ENCODE measurements at places on chromosomes 6 and 20.
A peak's percentile ranks its signal among the peaks of the same experiment; 100 is the strongest.

- DNase-seq: no peak
Measured at GRCh38 chr6:170253226-170253909, 37.5 kb downstream of the DLL1 start.

- DNase-seq: no peak
Measured at GRCh38 chr6:156146891-156147290, 630.3 kb upstream of the ARID1B start.

DNA sequence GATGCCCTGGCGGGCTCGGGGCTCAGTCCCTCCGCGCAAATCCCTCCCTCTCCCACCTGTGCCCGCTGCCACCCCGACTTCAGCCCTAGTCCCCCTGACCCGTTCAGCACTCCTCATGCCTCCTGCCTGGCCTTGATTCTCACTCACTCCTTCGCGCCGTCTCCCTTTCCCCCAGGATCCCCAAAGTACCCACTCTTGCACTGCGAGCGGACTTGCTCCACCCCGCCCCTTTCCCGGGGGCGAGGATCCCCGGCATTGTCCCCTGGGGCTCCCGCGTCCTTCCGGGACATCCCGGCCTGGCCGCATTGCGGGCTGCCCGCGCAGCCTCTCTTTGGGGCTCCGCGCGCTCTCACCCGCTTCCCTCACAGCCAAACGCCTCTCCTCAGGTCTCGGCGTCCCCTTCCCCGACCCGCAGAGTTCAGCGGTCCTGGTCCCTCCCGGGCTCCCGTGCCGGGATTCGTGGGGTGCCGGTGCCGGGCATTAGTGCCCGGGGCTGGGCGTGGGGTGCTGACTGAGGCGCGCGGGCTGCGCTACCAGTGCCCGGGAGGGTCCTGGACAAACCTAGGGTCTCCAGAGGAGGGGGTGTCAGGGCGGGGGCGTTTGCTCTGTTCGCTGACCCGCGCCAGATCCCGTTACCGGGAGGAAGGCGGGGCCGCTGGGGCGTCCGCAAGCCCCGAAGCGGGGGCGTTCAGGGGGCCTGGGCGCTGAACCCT is 45.5 kb upstream of the SUPT3H start:
- DNase-seq: peak; percentile 26

- DNase-seq: no peak
Measured at GRCh38 chr6:9711365-9711764, 703.5 kb downstream of the TFAP2A start.

- no peak for DNase-seq
Measured at GRCh38 chr6:51843456-51844056, 243.9 kb downstream of the PKHD1 start.

GRCh38 chr6:159790956-159791598 is 810 bp downstream of the MRPL18 start:
- DNase-seq: peak; percentile 26

DNA sequence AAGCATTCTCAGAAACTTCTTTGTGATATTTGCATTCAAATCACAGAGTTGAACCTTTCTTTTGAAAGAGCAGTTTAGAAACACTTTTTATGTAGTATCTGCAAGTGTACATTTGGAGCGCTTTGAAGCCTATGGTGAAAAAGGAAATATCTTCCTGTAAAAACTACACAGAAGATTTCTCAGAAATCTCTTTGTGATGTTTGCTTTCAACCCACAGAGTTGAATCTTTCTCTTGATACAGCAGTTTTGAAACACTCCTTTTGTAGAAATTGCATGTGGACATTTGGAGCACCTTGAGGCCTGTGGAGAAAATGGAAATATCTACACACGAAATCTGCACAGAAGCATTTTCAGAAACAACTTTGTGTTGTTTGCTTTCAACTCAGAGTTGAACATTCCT is 612.3 kb upstream of the ZNF337 start:
- DNase-seq: no peak

GRCh38 chr6:168372889-168373288 is 53.3 kb upstream of the DACT2 start:
- DNase-seq: no peak

DNA sequence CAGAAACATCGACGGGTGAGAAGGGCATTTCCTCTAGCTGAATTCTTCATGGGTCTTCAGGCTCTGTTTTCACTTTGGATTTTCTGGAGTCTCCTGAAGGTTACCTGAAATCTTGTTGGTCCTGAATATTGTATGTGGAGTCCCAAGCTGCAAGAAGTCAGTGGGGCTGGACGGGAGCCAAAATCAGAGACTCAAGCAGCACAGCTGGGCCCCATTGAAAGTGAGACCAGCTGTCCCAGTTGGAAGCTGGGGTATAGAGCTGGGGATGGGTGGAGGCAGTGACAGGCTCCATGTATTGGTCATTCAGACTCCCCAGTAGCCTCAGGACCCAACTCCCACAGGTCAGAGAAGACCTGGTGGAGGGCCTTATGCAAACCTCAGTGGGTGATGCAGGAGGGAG is 111.3 kb upstream of the MLN start:
- no peak for DNase-seq

DNA sequence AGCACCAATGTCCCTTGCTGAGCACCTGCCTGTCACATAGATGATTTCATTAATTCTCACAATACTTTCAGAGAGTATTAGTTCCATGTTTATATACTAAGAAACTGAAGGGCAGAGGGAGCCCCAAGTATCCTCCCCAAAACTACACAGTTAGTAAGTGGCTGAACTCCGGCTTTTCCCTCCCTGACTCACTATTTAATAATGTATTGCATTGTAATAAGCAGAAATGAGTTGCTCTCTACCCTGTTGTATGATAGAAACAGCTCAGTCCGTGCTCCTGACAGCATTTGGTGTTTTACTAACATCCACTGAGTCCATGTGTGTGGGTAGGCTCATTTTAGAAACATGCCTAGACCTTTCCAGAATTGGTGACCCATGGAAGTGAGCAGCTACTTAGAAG is 76.8 kb downstream of the OLIG3 start:
- no peak for DNase-seq

DNA sequence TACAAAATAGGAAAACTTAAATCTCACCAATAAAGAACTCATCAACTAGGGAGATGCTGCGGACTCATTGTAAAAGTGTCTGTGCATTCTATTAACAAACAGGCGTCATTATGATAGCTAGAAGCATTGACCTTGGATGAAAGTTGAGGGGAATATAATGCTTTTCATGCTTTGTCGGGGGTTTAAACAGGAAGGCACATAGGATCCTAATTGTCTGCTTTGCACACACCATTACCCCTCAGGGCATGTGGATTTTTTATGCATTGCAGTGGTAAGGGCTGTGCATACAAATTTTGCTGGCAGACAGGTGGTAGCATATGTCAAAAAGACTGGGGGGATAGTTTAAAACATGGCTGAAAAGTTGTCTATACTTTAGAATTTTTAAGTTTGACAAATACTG is 447.9 kb upstream of the PLCB4 start:
- DNase-seq: no peak

DNA sequence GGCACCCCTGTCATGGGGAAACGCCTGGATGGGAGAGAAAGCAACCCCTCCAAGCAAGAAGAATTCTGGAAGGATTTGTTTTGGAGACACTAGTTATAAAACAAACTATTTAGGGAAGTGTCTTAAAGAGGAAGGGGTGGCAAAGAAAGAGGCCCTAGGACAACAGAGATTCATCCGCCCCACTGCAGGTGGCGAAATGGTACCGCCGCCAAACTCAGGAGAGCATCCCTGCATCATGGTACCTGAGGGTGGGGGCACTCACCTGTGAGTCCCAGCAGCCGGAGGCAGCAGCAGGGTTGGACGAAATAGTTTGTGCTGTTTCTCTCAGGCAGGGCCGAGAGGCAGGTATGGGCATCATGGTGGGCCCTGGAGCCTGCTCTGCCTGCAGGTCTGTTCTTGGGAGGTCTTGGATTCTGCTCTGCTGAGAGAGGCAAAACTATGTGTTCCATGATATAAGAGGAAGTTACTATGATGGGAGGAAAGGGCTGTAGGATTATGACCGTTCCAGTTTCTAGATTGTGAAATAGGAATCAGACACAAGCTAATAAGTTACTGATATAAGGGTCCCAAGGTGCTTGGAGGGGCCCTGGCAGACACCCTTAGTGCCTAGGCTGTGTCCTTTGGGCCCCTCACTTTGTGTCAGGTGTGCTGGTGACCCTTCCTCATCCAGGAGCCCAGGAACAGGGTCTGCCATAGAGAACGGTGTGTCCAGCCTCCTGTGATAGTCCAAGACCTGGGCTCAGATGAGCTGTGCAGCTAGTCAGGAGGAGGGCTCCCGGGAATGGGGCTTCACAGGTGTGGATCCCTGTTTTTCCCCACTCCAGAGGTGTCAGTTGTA is 20.4 kb downstream of the SIRPD start:
- DNase-seq: no peak

GRCh38 chr20:57794600-57795341 is 85.0 kb upstream of the PMEPA1 start:
- DNase-seq: no peak

- DNase-seq: no peak
Measured at GRCh38 chr20:588932-589672, 21.0 kb downstream of the TCF15 start.

GRCh38 chr6:169048185-169048864 is 205.3 kb downstream of the THBS2 start:
- no peak for DNase-seq

DNA sequence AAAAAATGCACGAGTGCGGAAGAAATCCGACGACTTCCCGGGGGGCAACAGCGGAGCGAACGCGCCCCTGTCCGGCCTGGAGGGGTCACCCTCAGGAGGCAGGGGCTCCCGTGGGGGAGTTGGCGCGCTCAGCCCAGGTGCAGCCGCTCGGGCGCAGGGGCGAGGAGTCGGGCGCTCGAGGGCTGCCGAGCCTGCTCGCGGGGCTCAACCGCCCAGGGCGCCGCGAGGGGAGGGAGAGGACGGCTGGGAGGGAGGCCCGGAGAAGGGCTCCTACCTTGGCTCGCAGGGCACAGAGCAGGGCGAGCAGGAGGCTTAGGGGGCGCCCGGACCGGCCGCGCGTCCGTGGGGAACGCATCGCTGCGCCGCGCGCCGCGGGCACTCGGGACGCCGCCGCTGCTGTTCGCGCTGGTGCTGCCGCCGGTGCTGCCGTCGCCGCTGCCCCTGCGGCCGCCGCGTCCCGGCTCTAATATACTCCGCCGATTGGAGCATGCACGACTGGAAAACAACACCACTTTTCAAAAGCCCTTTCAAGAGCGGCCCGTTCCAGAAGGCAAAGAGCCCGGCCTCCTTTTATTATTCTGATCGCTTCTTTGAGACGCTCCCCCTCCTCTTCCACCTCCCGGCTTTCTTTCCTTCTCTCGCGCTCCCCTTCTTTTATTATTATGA is 490 bp downstream of the JAG1 start:
- no peak for DNase-seq

GRCh38 chr6:169998457-169998856 is 247.0 kb downstream of the ERMARD start:
- no peak for DNase-seq

DNA sequence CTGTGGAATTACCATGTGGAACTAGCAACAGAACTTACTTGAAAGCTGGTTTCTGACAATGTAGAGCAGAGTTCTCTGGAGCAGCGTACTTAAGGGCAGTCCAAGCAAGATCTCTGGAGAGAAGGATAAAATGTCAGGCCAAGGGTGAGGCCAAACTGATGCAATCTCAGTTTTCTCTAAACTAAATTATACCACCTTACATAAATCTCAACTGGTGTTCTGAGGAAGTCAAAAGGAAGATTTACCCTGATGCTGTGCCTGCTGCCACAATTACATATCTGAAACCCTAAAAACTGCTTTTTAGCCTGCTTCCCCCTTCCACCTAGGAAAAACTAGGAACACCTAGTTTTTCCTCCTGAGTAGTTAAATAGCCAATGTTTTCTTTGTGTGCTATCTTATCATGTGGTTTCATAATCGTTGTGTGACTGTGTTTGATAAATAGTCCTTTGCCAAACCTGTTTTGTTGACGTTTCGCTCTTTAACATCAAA is 28.1 kb downstream of the NCOA7 start:
- no peak for DNase-seq

DNA sequence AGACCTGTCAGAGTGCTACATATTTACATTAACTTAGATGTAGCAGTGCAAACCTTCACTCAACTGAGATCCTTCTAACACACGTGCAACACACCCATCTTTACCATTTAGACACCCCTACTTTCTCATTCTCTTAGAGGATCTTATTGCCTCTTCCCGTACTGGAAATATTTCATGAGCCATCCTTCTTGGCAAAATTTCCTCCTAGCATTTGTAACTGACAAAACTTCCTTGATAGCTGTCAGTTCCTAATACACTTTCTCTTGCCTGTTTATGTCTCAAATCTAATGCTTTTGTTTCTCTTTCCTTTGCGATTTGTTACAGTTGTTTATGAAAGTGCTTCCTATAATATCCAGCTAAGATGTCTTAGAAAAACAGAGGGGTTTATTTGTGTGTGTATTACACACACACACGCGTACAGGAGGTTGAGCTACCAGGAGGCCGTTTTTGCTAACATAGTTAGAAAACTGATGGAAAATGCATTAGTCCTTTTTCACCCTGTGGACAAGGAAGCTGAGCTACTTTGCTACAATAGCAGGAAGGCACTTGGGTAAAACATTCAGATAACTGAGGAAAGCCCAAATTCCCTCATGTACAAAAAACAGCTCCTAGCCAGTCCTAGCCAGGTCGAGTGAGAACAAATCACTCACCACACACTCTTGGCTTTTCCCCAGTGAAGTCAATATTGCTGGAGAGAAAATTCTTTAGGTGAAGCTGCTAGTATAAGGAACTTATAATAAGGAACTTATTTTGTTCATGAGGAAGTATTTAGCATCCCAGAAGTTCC is 153.6 kb downstream of the NFATC2 start:
- no peak for DNase-seq

GRCh38 chr20:50344232-50345071 is 153.8 kb downstream of the CEBPB start:
- DNase-seq: no peak

GRCh38 chr6:1317302-1317815 is 5.5 kb downstream of the FOXQ1 start:
- DNase-seq: no peak

GRCh38 chr6:142868917-142869316 is 76.1 kb downstream of the HIVEP2 start:
- DNase-seq: no peak

DNA sequence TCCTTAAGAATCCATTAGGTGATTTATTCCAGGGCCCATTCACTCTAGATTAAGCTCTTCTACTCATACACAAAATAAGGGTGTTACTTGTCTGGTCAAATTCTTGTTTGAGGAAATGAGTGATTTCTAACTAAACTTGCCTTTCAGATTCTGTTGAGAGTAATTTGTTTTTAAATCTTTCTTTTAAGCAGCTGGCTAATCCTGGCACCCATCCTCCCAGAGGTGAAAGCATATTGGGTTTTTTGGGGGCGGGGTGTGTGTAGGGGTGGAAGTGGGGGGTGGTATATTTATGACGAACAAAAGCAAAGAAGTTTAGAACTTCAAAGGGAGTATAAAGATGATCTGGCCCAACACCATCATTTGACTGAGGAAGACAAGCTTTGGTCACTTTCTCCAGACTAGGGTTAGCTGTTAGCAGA is 94.7 kb downstream of the RTN4IP1 start:
- DNase-seq: no peak

DNA sequence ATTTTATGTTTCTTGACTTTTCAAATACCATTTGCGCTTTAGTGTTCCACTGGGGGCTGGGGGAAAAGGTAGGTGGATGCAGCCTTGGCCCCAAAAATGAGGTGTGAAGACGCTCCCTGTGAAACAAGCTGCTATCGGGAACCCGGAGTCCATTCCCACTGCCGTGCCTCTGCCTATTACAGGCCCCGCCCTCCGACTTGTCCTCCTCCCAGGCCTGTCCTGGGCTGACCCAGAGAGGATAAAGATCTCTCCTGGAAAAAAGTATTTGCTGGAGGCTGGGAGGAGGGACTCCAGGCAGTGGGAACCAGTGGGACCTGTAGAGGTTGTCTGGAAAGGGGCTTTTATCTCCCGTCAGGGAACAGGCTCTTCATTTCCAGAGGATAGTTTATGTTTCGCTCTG is 215.0 kb downstream of the SLC24A3 start:
- no peak for DNase-seq

GRCh38 chr20:5528261-5528660 is 211.5 kb upstream of the PROKR2 start:
- no peak for DNase-seq

Measured in CD4-positive, alpha-beta T cell treated with Interleukin-1 beta for 1 hour (primary cell).